ENCODE measurements at places on chromosomes 4 and X.

DNA sequence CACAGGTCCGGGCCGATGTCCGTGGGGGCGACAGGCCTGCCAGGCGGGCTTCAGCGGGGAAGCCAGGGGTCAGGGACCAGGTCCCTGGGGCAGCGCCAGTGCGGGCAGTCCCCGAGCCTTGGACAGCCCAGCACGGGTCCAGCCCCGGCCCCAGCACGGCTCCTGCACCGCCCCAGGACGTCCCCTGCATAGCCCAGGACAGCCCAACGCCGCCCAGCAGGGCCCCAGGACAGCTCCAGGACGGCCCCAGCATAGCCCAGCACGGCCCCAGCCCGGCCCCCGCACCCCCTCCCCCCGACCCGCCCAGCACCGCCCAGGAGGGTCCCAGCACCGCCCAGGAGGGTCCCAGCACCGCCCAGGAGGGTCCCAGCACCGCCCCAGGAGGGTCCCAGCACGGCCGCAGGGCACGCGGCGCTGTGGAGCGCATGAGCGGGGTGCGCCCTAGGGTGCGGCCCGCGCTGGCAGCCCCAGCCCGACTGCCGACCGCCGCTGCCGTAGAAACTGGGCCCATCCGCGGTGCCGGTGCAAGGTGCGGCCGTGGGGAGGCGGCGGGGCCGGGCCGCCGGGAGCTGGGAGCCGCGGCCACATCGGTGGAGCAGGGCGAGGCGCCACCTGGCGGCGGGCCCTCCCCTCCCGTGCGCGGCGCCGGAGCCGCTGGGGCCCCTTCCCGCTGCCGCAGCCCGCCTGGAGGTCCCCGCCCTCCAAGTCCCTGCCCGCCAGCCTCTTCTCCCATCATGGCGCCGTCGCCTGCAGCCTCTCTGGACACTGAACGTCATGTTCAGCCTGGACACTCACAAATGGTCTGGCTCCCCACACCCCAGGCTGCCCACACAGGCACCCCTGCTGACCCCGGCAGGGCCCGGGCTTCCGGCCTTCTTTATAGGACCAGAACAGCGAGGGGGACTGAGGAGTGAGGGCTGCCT lies 106.8 kb upstream of the NKX1-1 start:
- peak; percentile 82 for DNase-seq

DNA sequence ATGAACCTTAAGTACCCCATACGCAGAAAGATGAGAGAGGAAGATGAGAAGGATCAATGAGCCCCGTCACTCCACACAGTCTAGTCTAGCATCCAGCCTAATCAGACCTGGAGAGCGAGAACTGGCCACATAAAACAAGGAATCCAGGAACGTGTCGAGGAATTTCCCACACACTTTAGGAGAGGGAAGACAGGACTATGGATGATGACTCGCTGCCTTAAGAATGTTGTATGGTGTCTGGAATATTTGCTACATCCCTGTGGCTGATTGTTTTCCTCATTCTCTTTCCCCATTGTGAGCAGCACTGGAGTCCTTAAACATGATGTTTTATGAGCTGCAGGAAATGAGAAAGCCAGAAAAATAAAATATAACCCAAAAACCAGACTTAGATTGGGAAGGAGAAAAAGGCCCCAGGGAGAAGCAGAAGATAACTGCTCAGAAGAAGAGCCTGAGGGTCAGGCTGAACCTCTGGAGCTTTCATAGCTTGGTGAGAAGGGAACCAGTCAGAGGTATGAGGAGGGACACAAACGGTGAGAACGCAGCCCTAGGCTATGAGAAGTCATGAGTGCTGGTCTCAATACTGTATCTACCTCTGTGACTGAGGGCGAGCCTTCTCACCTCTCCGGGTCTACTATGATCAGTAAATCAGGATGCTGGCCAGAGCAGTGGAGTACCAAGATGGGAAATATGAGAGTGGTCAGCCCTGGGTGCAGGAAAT lies 139.5 kb upstream of the NOCT start:
- DNase-seq, result no peak

GRCh38 chrX:97860226-97860625 lies 976.5 kb downstream of the RPA4 start:
- peak; percentile 37 for DNase-seq

DNA sequence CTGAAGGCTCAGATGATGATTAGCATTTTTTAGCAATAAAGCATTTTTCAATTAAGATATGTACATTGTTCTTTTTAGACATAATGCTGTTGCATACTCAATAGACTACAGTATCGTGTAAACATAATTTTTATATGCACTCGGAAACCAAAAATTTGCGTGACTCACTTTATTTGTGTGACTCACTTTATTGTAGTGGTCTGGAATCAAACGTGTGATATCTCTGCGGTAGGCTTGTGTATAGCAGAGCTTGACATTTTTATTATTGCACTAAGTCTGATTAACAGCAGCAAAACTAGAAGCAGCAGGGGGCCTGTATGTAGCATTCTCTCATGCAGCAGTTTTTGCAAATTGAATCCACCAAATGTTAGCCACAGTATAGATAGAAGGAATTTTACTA lies 119.1 kb upstream of the PRDX4 start:
- no peak for DNase-seq

- DNase-seq, result no peak
These were observed 436.1 kb downstream of the PCDH7 start for GRCh38 chr4:31156221-31156620.

DNA sequence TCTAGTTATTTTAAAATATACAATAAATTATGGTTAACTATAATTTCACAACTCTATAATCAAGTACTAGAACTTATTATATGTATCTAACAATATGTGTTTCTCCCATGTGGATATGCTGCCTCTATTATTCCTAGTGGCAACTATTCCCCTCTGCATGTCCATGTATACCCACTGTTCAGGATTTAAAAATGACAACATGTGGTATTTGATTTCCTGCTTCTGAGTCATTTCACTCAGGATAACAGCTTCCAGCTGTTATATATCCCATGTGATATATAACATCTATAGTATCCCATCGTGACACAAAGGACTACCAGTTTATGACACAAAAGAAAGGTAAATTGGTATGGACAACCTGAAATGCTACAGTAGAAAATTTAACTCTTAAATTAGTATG lies 167.4 kb upstream of the TACR3 start:
- no peak for DNase-seq

DNA sequence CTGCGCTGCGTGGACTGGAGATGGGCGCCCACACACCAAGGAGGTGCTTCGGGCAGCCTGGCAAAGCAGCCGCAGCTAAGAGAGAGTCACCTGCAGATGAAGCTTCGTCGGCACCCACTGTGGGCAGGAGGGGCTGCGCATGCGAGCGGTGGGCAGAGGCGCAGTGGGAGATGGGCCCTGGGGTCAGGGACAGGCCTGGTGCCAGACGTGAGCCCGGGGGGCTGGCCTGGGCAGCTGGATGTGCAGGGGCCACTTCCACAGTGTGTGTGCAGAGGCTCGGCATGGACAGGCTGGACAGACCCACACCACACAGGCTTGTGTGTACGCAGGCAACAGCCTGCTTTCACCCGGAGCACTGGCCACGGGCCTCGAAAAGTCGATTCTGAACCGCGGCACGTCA lies 18.6 kb downstream of the CTBP1 start:
- no peak for DNase-seq

DNA sequence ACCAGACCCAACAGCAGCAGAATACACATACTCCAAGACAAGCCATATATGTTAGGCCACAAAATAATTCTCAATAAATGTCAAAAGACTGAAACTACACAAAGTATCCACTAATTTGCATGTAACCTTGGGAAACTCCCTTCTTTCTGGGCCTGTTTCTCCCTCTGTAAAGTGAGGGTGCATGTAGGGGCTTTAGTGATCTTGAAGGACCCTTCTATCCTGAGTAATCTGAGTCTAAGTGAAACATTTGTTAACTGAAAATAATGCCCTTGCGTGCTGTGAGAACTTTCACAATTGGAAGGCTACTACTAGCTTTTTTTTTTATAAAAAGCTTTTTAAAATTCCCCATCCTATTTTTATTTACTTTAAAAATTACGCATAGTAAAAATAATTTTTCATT lies 125.2 kb downstream of the NEXMIF start:
- DNase-seq, result no peak

DNA sequence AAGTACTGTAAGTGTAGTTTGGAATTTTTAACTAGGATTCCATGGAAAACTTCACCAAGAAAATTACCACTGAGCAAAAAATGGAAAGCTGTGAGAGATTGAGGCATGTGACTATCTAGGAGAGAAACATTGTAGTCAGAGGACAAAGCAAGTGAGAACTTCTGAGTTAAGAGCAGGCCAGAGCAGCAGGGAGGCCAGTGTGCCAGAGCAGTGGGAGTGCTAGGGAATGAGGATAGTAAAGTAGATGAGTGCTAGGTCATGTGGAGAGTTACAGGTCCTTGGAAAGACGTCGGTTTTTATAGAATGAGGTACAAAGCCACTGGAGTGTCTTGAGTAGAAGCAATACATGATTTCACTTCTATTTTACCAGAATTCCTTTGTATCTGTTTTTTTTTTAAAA lies 52.7 kb upstream of the FAT4 start:
- DNase-seq, result no peak

DNA sequence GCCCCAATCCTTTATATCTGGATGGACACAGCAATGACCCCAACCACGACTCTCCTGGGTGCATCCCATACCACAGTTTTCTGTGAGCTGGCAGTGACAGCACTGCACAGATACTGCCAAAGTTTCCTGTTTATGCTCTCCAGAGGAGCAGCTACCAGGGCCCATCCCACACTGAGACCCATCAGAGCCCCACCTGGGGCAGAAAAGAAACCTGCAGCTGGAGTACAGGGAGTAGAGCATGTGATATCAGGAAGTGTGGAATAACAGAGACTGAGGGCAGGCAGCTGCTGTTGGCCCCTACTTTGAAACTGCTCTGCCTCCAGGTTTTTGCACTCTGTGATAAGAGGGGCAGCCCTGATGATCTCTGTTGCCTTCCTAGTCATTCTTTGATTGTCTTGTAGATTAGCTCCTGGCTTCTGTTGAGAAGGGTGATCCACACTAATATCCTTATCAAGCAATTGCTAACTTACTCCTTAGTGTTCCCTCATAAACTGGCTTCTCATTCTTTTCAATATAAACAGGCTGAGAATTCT lies 526.3 kb upstream of the TECRL start:
- no peak for DNase-seq

DNA sequence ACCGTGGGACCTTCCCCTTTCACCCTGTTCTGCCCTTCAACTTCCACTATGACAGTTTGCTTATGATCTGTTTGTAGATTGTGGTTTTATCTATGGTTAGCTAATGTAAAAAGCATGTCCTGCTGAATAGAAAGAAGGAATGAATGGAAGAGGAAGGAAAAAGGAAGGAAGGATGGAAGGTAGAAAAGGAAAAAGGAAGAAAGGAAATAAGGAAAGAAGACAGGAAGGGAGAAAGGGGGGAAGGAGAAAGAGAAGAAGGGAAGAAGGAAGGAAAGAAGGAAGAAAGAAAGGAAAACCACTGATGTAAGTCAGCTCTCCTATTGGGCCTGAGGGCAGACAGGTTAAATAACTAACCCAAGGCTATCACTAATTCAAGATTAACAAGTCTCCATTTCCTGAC lies 319.1 kb upstream of the KLF3 start:
- DNase-seq, result no peak

GRCh38 chrX:39582091-39582490 lies 515.7 kb downstream of the BCOR start:
- DNase-seq, result no peak

GRCh38 chr4:151489462-151490203 lies 80.7 kb downstream of the FHIP1A start:
- no peak for DNase-seq

GRCh38 chrX:117959045-117959444 lies 157.6 kb downstream of the KLHL13 start:
- DNase-seq, result no peak

DNA sequence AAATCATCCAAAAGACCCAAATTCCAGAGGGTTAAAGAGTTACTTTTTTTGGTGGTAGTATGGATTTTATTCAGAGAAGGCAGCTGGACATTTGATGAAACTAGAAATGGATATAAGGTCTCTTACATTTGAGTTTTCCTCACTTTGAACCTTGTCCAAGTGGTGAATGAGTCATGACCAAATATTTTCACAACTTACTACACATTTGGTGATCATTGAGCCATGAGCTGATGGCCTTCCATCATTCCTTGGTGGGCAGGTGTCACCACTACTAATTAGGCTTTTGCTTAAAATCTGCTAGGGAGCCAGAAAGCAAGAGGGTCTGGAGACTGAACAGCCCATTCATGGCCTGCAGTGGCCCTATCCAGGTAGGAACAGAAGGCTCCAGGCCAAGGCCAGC lies 620.2 kb upstream of the INTU start:
- DNase-seq, result no peak

DNA sequence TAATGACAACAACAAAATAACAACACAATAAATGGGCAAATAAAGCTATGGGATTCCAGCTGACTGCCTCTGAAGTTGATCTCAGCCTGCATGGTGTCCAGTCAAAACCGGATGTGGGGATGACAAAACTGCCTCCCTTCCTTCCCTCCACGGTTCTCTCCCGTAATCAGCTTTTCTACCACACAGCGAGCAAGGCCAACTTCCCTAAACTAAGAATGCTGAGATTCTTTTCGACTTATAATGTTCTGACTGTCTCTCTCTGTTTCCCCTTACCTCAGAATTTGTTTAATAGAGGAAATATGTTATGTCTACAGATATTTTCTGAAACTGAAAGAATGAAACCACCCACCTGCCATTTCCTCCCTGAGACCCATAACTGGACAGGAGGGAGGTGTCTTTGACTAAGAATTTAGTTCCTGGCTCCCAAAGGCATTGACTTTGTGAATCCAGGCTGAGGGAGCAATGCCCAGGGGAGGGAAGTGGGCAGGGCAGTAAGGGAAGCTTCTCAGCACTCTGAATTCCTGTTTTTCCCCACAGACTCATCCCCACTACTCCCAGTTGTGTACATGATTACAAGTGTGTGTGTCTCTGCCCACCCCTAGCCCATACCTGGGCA lies 1.0 kb upstream of the TLR1 start:
- no peak for DNase-seq
